ENCODE measurements at places on chromosomes 2 and 18.

DNA sequence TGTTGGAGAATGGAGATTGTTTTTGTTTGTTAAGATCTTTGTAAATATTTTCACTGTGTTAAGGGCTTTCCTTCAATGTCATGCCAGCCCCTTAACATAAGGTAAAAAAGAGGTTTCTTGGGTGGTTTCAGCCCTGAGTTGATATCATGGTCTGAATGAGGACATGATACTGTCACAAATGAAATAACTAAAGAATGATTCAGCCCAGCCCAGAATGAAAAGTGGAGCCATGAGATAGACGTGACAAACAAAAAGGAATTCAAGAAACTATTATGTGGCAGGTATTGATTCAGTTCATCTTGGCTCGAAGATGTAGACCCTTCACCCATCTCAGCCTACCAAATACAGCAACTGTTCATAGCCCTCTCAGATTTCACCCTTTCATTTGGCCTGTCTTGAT, 88.6 kb upstream of the TTN start:
- H3K27me3 ChIP-seq: no peaks in the 10 kb centered on the region
- H3K36me3 ChIP-seq: no peaks in the 10 kb centered on the region
- H3K27ac ChIP-seq: no peak overlapping the region
- H3K4me1 ChIP-seq: no peaks in the 10 kb centered on the region
- no peak for DNase-seq

GRCh38 chr2:79716266-79716665, 203.4 kb downstream of the CTNNA2 start:
- no peaks in the 10 kb centered on the region for H3K4me1 ChIP-seq

GRCh38 chr2:147255812-147256211, 589.0 kb upstream of the ACVR2A start:
- DNase-seq: no peak
- H3K36me3 ChIP-seq: no peaks in the 10 kb centered on the region
- no peaks in the 10 kb centered on the region for H3K4me1 ChIP-seq
- H3K4me3 ChIP-seq: no peak overlapping the region
- H3K27me3 ChIP-seq: no peaks in the 10 kb centered on the region

DNA sequence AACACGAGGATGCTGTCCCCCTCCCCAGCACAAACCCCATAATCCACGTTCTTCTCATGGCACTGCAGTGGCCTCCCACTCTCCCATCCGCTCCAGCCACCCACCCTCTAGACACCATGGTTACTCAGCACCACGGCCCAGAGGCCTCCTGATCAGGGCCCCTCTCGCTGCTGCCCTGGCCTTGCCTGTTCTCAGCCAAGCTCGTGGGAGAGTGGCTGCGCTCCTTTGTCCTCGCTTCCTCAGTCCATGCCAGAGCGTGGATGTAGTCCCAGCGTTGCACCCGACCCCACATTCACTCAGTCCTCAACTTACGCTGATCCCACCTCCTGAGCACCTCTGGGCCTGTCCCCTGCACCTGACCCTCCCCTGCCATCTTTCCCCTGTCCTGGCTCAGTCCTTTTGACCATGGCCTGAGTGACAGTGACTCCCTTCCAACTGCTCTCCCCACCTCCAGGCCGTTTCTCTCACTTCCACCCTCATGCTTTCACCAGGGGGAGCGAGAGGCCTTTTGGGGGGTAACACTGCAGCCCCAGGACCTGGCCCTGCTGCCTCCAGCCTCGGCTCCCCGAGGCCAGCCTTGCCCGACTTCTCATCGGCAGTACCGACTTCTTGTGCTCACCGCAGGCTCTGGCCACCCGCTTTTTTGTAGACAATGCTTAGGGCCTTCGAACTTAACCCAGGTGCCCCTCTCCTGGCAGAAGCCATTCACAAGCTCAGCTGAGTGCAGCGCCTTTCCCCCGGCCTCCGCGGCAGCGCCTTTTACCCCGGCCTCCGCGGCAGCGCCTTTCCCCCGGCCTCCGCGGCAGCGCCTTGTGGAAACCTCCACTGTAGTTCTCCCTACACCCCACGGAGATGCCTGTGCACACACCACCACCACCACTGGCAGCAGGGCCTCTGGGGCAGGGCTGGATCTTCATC, 131.4 kb downstream of the CLIP4 start:
- no peak overlapping the region for H3K27ac ChIP-seq
- H3K27me3 ChIP-seq: no peaks in the 10 kb centered on the region
- no peak for DNase-seq
- no peaks in the 10 kb centered on the region for H3K4me1 ChIP-seq
- H3K4me3 ChIP-seq: no peak overlapping the region

DNA sequence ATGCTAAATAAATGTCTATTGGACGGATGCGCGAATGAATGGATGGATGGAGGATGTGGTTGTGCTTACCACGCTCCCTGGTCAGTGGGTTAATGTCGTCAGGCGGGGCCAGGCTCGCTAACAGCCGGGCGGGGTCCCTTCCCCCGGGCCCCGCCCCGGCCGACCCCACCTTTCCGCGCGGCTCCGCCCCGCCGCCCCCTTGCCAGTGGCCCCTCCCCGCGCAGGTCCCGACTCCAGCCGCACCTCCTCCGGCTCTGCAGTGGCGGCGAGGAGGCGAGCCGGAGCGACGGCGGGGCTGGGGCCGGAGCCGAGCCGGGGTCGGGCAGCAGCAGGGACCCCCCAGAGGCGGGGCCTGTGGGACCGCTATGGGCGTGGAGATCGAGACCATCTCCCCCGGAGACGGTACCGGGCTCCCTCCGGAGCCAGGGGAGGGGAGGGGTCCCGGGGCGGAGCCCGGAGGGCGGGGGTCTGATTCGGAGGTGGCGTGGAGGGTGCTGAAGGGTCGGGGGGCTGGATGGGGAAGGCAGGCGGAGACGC, at the start of gene FKBP1B:
FKBP1B (plus strand) TSS at position 257 of the 537 bp plus-strand sequence; CDS start at position 366, 109 bp downstream.
- DNase-seq: peak; percentile 26
- H3K27me3 ChIP-seq: no peaks in the 10 kb centered on the region
- no peaks in the 10 kb centered on the region for H3K36me3 ChIP-seq
- H3K4me3 ChIP-seq: peak within 1 kb of the TSS; percentile 64
- peak within 1 kb of the TSS; percentile 39 for H3K27ac ChIP-seq

Data from prostate gland (tissue), 2 donors.